Testis (tissue), 5 donors: ENCODE measurements at places on chromosomes 4 and X. TPM values are rescaled to one million over a fixed set of nuclear protein-coding genes. Genes with fewer than 3 reads are reported as not detected.

EDA gene
- 3.0 TPM for polyA plus RNA-seq

DNA sequence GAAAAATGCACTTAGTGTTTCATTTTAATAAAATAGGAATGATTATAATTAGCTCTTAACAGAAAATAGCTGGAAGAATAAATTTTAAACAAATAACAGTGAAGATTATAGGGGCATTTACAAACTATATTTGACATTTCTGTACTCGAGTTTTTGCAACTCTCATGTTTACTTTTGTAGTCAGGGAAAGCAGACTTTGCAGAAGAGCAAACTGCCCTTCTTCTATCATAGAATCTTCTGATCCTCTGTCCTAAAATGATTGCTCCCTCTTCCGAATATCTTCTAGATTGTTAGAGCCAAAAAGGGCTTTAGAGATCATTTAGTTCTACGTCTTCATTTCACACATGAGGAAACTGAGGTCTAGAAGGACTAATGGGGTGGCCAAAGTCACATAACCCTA is 219.0 kb downstream of the RELL1 start:
- DNase-seq: no peak

MUC7 gene
- 0.80 TPM for polyA plus RNA-seq

POF1B gene
- polyA plus RNA-seq: 0.36 TPM

KCND1 gene
- 2.3 TPM for polyA plus RNA-seq

NDNF gene
- 20.7 TPM for polyA plus RNA-seq

- no peak for DNase-seq
Observed at GRCh38 chrX:106728337-106728736, 1.8 kb downstream of the RNF128 start.

GRCh38 chrX:112736310-112736709 is 56.6 kb upstream of the LHFPL1 start:
- no peak for DNase-seq

MAGEA8 gene
- 2.9 TPM for polyA plus RNA-seq

DNA sequence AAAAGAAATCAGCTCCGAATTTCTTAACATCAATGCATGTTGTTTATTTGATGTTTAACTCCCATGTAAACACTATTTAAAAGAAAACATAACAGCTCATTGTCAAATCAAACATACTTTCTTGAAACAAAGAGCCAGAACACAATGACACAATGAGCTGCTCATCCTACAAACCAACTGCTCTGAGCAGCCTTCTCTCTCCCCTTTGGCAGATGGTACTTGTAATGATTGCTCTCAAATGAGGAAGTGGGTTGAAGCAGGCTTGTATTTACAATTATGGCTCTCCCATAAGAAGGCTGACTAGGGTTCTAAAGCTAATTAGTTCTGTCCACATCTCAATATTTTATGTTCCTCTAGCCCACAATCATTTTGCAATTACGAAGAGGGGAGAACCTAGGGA is 637.8 kb upstream of the ADGRL3 start:
- DNase-seq: no peak

GRCh38 chr4:142416121-142416520 is 430.0 kb downstream of the INPP4B start:
- no peak for DNase-seq

- no peak for DNase-seq
Observed at GRCh38 chr4:154604696-154605200, 7.7 kb downstream of the FGG start.

DNA sequence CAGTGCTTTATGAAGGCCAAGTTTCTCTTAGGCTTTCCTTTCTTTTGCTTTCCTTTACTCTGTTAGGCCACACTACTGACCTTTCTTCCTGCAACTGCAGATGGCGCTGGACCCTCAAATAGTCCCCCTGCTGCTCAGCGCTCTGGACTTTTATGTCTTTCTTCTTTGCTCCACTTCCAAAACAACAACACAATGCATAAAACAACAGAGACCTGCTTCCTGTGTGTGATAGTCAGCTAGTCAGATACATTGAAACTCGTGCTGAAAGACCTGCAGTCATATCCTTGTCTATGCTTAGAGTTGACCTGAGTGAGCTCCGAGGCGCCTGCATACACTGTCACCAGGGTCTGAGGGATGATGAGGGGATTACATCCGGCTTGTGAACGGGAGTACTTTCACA is 108.9 kb upstream of the TEX13D start:
- no peak for DNase-seq

DNA sequence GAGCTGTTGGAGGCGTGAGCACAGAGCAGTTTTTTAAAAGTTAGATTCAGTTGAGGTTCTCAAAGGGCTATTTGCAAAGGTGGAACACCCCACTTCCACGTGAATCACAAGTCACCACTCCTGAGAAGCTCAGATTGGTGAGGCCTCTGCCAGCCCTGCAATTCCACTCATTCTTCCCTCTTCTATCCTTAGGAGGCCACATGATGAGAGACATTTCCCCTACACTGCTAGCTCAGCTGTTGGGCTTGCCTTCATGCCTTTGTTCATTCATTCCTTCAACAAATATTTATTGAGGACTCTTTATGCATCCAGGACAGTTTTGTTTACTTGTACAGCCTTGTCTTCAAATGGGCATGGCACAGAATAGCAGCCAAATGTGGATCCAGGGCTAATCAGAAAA is 3.7 kb downstream of the SRPX2 start:
- DNase-seq: no peak
